ENCODE measurements at places on chromosomes 4 and X. TPM values are rescaled to one million over a fixed set of nuclear protein-coding genes. Genes with fewer than 3 reads are reported as not detected.

CXorf49 gene
- not detected for total RNA-seq

GRCh38 chr4:188092824-188093223, 16.6 kb downstream of the TRIML2 start:
- no peak for DNase-seq

DNA sequence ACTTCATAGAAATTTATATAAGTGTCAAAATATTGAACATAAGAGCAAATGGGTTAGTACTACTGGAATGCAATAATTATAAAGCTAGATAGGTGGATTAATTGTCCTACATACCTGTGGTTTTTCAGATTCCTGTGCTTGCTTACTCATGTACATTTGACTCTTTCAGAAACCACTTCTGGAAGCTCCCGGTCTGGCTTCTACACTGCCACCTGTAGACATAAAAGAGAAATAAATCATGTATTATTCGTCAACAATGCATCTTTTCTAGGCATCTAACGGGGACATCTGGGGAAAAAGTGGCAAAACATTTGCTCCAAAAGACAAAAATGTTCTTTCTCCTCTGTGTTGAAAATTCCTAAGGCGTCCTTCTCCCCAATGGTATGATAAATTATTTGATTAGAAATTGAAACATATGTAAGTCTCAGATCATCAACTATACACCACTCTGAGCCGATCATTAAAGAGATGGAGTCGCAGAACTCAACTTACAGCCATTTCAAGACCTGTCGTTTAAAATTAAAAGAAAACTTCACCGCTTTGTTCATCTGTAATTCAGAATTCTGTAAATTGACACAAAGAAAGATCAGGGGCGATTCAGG, 648.7 kb upstream of the DIPK2B start:
- DNase-seq, result peak; percentile 56

UNC5C gene
- 0.02 TPM for total RNA-seq

DNA sequence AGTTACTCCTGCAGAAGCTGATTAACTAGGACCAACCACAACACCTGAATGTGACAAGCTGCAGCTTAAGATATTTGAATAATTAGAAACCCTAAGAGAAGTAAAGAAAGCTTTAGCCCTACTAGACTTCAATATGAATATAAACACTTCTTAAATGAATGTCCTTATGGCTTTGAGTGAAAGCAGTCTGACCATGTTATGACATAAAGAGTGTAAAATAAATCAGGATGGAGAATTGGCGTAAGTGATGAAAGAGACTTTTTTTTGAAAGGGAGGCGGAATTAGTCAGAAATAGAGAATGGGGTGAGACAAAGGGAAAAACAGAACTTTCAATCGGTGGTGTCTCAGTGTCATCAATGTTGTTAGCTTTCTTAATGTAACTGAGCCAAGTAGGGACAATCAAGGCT, 117.2 kb upstream of the MAGEB16 start:
- no peak for DNase-seq

DNA sequence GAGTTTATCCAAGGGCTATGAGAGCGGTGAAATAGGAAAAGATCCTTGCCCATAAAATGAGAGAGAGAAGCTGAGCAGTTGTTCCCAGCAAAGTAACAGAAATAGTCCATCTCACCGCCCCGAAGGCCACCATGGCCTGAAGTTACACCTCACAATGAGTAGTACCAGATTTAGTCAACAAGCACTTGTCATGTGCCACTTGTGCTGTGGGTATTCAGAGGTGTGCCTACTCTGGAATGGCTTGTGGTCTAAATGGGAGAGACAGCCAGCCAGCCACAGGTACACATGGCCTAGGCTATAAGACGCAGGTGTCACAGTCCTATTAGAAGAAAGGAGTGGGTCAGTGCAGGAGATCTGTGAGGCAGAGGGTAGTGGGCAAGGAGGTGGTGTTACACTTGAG, 54.6 kb upstream of the MAP3K15 start:
- no peak for DNase-seq

DNA sequence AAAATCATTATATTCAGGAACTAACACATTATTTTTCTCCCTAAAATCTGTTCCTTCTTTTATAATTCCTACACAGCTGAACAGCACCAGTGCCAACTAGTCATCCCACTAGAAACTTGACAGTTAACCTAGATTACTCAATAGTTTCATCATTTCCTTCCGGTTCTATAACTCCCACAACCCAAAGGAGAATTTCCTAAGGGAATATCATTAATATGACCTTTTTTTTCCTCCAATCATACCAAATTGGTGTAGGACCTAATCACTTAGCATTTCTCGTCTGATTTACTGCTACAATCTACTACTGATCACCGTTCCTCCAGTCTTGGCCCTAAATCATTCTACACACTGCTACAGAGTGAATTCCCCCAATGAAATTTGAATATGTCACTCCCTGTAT, 45.9 kb downstream of the WDFY3 start:
- DNase-seq, result peak; percentile 12

DNA sequence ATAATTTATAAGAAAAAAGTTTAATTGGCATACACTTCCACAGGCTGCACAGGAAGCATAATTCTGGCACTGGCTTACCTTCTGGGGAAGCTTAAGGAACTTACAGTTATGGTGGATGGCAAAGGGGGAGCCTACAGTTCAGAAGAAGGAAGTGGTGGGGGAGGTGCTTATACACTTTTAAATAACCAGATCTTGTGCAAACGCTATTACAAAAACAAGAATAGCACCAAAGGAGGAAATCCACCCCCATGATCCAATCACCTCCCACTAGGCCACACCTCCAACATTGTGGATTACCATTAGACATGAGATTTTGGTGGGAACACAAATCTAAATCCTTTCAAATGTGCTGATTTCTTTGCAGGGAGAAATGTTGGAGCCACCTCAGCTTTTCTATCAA, 287.7 kb downstream of the CPXCR1 start:
- DNase-seq, result no peak

All from NCI-H460 (cell line).